ENCODE measurements at places on chromosomes 2 and 18. TPM values are rescaled to one million over a fixed set of nuclear protein-coding genes. Genes with fewer than 3 reads are reported as not detected.

DNA sequence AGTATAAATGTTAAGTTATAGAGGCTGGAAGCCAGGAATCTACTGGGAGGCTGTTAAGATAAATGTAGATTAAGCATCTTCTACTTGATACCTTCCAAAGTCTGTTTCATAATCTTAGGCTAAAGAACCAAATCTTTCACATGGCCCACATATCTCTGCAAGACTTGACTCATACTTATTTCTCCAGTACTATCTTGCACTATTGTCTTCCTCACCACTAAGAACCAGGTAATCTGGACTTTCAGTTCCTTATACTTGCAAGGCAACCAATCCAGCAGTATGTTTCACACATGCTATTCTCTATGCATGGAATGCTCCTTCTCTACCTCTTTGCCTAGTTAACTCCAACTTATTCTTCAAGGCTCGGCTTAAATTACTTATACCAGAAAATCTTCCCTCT is 62.2 kb downstream of the RBMS1 start:
- no peak for DNase-seq
- peaks cover 2% of the 10 kb centered on the region for H3K27me3 ChIP-seq
- H3K4me3 ChIP-seq, result no peak overlapping the region
- H3K27ac ChIP-seq, result no peak overlapping the region
- H3K4me1 ChIP-seq, result peaks cover 54% of the 10 kb centered on the region

- H3K27ac ChIP-seq, result peak overlapping the region; percentile 96
- H3K27me3 ChIP-seq, result no peaks in the 10 kb centered on the region
- H3K36me3 ChIP-seq, result peaks cover 23% of the 10 kb centered on the region
- DNase-seq, result peak; percentile 82
Observed at GRCh38 chr2:200812122-200813022, 662 bp downstream of the BZW1 start.

- peaks cover 72% of the 10 kb centered on the region for H3K4me1 ChIP-seq
- H3K4me3 ChIP-seq, result no peak overlapping the region
- H3K27ac ChIP-seq, result peak overlapping the region; percentile 11
Observed at GRCh38 chr2:69601179-69601612, 42.3 kb downstream of the AAK1 start.

The EMILIN1 gene
- 0.91 TPM for total RNA-seq

DNA sequence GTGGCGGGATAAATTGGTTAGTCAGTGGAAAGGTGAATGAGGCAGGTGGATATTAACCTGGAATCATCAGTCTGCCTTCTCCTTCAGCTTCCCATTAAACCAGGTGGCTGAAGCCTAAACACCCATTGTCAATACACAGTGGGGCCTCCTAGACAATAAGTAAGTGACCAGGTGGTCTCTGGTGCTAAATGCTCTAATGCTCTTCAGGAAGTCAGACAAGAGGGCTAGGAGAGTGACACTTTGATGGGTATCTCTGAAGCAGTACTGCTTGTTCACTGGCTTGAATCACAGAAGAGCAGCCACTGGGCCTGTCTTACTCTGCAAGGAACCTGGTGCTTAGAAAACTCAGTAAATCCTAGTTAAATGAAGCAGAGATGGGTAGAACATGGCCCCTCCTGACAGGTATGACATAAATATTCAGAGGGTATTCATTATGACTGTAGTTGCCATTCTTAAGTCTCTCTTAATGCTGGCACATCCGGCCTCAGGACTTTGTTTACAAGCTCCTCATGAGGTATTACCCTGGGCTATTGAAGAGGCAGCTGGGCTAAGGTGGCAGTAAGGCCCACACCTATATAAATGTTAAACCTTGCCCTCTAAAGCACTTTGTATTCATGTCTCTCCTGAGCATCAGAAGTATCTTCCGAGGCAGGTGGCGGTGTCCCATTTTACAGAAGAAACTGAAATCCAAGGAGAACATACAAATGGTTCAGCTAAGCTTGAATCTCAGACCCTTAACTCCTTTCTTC is 104.9 kb downstream of the NCK2 start:
- H3K4me1 ChIP-seq, result peaks cover 24% of the 10 kb centered on the region
- H3K36me3 ChIP-seq, result peaks cover 23% of the 10 kb centered on the region
- no peak overlapping the region for H3K4me3 ChIP-seq
- no peak overlapping the region for H3K27ac ChIP-seq
- no peaks in the 10 kb centered on the region for H3K27me3 ChIP-seq

The DSEL gene
- total RNA-seq, result 0.60 TPM

The OR6B3 gene
- not detected for total RNA-seq

- no peak for DNase-seq
- no peak overlapping the region for H3K4me3 ChIP-seq
- no peak overlapping the region for H3K27ac ChIP-seq
- H3K4me1 ChIP-seq, result no peaks in the 10 kb centered on the region
Observed at GRCh38 chr2:159561786-159562185, 54.6 kb downstream of the BAZ2B start.

GRCh38 chr2:54704688-54705605 is 18.5 kb upstream of the EML6 start:
- H3K27ac ChIP-seq, result no peak overlapping the region
- H3K27me3 ChIP-seq, result peaks cover 37% of the 10 kb centered on the region
- no peaks in the 10 kb centered on the region for H3K36me3 ChIP-seq
- H3K4me3 ChIP-seq, result no peak overlapping the region

DNA sequence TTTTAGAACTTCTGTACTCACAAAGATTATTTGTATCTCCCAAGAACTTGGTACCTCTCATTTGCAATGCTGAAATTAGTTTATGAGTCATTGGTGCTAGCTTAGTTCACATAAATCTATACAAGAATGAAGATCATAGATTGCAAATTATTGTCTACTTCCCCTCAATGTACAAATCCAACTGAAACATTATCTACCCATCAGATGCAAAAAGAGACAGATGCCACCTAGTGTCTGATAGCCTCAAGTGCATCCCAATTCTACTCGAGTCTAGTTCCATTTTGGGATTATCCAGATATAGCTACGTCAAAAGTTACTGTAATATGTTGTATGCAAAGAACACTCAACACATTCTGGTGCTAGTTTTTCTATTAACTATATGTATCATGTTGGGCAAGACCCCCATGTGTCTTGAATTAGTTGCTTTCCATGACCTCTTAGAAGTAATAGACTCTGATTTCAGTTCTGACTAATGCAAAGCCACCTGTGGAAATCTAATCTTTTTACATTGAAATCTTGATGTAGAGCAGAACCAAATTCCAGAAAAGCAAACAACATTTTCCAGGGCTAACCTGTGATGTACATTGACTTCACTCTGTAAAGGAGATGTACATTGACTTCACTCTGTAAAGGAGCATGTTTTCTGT is 210.0 kb downstream of the RBM43 start:
- H3K36me3 ChIP-seq, result no peaks in the 10 kb centered on the region
- no peaks in the 10 kb centered on the region for H3K4me1 ChIP-seq
- DNase-seq, result no peak
- no peak overlapping the region for H3K27ac ChIP-seq
- peaks cover 3% of the 10 kb centered on the region for H3K27me3 ChIP-seq

DNA sequence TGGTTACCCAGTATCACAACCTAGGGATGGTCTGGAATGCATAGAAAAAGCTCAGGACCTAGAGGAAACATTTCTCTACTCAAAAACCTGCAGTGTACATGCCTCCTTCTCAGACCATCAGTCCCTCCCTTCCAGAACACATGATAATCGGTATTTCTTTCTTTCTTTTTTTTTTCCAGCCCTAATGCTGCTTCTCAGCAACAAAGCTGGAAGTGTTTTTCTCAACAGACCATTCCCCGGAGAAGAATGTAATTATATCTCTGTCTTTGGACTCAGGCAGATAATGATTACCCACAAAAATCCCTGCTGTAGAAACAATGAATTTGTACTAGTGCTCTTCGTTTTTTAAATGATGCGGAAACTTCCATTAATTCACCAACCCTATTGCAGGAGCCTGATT is 44.1 kb upstream of the NDUFV2 start:
- H3K4me3 ChIP-seq, result no peak overlapping the region
- peaks cover 7% of the 10 kb centered on the region for H3K4me1 ChIP-seq
- peaks cover 3% of the 10 kb centered on the region for H3K27me3 ChIP-seq
- DNase-seq, result no peak

DNA sequence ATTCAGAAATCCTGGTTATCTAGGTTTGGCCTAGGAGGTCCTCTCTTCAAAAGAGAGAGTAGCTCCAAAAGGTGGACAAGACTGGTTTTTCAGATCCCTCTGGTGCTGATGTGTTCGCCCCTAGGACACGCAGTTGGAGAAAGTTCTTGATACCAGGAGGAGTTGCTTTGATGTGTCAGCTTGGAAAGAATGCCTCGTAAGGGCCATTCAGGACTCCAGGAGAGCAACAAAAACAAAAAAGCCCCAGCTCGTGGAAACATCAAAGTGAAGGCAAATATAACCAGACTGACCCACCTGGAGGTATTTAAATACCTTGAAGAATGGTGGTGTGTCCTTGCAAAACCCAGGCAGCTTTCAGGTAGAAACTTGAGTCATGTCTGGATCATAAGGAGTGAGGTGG is 12.5 kb upstream of the LBH start:
- H3K4me3 ChIP-seq, result no peak overlapping the region
- H3K36me3 ChIP-seq, result no peaks in the 10 kb centered on the region
- DNase-seq, result no peak
- peaks cover 8% of the 10 kb centered on the region for H3K4me1 ChIP-seq
- no peaks in the 10 kb centered on the region for H3K27me3 ChIP-seq
- no peak overlapping the region for H3K27ac ChIP-seq

- H3K4me3 ChIP-seq, result no peak overlapping the region
- no peaks in the 10 kb centered on the region for H3K4me1 ChIP-seq
- peaks cover 8% of the 10 kb centered on the region for H3K36me3 ChIP-seq
Observed at GRCh38 chr2:158667586-158667985, 127.5 kb upstream of the DAPL1 start.

The RBKS gene
- 2.3 TPM for total RNA-seq

The C1QL2 gene
- not detected for total RNA-seq

DNA sequence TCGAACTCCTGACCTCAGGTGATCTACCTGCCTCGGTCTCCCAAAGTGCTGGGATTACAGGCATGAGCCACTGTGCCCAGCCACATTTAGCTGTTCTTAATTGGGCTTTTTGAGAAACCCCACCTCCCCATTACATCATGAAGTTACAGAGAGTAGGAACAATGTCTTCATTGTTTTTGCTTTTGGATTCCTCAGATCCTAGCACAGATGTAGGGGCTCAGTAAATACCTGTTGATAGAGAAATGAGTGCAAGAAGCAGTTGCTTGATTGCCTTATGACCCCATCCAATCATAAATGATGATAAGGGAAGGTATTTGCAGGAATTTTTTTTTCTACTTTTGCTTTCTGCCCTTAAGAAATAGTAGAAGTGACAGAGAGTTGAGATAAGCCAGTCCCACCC is 25.4 kb downstream of the GREB1L start:
- no peak overlapping the region for H3K27ac ChIP-seq
- H3K4me1 ChIP-seq, result no peaks in the 10 kb centered on the region
- H3K36me3 ChIP-seq, result no peaks in the 10 kb centered on the region
- no peak overlapping the region for H3K4me3 ChIP-seq
- peaks cover 22% of the 10 kb centered on the region for H3K27me3 ChIP-seq

All from activated naive CD8-positive, alpha-beta T cell treated with anti-CD3 and anti-CD28 coated beads, Interleukin-2, amount 10 ng/mL, durations not matched to agents 7 days and 5 days (primary cell).